ENCODE measurements at places on chromosomes 16 and 17.

- DNase-seq = no peak
These were observed 1.0 kb downstream of the TSPOAP1 start for GRCh38 chr17:58327363-58328194.

DNA sequence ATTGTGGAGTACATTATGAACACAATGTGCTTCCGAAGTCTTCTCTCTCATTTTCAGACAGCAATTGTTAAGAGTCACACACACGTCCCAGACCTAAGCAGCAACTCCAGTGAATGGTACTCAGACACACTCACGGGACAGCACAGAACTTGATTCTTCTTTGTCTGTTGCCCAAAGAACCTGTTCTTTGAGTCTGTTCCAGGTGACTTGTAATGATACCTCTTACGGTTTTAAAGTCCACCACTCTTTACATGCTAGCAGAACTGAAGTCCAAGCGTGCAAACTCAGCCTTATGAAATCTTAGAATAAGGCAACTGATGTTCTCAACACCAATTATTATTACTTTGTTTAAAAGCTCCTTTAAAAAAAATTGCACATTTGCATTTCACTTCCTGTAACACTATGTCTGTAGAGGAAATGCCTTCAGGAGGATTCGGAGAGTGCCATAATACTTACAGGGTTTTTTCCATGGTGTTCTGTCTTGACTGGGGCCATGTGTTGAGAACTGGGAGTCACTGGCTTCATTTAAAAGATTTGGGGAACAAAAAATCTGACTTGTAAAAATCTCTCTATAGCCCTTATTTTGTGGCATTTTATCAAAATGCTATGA lies 48.1 kb downstream of the MARF1 start:
- no peak for DNase-seq

DNA sequence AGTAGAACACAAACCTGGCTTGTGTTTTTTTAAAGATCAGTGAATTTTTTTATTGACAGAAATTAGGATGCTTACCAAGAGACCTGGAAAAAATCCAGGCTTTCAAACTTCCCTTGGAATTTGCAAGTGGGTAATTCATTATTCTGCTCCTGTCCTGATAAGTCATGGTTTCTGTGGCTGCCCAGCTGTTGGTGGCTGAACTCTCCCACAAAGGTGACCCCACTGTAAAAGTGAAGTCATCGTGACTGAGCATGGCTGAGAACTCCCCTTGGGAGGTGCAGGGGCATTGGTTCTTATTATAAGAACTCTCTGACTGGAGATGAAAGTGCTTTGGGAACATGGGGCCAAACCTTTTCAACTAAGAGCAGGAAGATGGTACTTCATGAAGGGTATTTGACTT lies 46.6 kb upstream of the TANC2 start:
- no peak for DNase-seq

DNA sequence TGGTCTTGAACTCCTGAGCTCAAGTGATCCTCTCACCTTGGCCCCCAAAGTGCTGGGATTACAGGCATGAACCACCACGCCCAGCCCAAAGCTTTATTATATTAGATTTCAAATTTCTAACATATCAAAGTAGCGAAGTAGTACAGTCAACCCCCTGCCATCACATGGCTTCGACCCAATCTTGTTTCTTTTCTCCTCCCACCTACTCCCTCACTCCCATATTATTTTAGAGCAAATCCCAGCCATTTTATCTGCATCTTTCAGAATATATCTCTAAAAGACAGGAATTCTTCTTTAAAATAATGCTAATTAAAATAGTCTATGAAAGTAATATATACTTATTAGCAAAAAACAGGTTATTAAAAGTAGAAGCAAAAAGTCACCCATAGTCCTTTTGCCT lies 893 bp downstream of the IGSF6 start:
- no peak for DNase-seq

DNA sequence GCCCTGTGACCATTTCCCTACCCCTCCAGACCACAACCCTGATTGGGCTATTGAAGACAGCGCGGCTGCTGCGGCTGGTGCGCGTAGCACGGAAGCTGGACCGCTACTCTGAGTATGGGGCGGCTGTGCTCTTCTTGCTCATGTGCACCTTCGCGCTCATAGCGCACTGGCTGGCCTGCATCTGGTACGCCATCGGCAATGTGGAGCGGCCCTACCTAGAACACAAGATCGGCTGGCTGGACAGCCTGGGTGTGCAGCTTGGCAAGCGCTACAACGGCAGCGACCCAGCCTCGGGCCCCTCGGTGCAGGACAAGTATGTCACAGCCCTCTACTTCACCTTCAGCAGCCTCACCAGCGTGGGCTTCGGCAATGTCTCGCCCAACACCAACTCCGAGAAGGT lies 12.5 kb downstream of the KCNH6 start:
- DNase-seq = no peak
